A549 treated with GW870086 at 1 μM for 4 hours (cell line): ENCODE measurements at places on chromosomes 13 and 19. TPM values are rescaled to one million over a fixed set of nuclear protein-coding genes. Genes with fewer than 3 reads are reported as not detected.

Gene CEACAM4
- total RNA-seq: not detected in 5 replicates

Gene RNF113B
- not detected in 5 replicates for total RNA-seq

Gene ZNF101
- 2.2 to 6.6 TPM (median 4.7 TPM) in 5 replicates for total RNA-seq

Gene PCDH20
- not detected in 5 replicates for total RNA-seq

Gene SERPINE3
- total RNA-seq: not detected in 5 replicates

Gene GPC6
- 3.3 to 5.8 TPM (median 5.2 TPM) in 5 replicates for total RNA-seq
